ENCODE measurements at places on chromosomes 2 and 18.
A peak's percentile ranks its signal among the peaks of the same experiment; 100 is the strongest.

DNA sequence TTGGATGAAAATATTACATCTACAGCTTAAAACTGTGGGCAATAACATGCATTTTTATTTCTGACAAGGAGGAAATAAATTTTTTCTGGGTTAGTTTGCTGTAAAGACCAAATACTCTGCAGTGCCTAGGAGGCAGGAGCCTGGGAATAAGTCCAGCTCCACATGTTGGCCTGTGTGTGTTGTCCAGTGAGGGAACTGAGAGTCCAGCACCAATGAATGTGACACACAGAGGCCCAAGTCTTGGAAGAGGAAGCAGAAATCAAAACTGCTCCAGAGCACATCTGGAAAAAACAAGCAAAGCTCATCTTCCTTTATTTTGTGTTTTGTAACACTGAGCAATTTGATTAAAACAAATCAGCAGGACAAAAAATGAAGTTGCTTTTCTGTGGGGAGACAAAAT lies 63.1 kb upstream of the KLHL14 start:
- no peak for DNase-seq

DNA sequence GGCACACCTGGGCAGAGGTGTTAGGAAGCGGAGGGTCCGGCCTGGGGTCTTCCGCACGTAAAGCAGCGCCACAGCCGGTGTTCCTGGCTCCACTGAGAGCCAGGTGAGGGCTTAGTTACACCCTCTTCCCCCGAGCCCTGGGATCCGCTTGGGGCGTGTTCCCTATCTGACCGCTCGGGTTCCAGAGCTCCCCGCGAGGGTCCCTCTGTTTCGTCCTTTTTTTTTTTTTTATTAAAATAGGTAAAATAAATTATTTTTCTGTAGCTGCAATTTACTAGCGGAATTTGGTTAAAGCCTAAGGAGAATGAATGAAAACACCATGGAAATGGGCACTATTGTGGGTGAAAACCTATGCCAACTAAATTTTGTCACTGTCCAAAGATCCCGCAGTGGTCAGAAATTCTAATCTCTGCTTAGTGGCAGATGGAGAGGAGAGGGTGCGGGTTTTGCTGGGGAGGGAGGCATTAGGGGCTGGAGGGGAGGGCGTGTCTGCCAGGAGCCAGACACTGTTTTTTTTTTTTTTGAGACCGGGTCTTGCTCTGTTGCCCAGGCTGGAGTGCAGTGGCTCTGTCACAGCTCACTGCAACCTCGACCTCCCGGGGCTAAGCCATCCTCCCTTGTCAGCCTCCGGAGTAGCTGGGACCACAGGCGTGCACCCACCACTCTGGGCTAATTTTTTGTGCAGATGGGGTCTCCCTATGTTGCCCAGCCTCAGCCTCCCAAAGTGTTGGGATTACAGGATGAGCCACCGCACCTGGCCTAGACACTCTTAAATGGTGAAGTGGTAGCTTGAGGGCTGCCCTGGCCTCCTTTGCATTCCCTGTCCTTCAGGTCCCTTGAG lies 834 bp downstream of the PDCL3 start:
- DNase-seq, result peak; percentile 2

DNA sequence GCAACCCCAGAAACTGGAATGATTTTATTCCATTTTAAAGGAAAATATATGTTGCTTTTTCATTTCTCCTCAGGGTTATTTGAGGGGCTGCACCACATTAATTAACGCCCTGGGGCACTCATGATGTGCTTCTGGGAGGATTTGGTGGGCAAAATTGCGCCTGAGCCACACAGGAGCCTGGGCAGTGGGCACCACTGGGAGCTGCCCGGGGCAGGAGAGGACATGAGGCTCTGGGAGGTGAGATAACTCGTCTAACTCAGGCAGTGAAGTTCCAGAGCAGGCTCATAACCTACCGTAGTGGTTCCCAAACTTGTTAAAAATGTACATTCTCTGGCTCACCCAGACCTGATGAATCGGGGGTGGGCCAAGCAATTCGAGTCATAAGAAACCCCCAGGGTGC lies 68.3 kb downstream of the EDAR start:
- no peak for DNase-seq

- DNase-seq, result no peak
Observed at GRCh38 chr2:46486436-46486835, 7.1 kb downstream of the TMEM247 start.

DNA sequence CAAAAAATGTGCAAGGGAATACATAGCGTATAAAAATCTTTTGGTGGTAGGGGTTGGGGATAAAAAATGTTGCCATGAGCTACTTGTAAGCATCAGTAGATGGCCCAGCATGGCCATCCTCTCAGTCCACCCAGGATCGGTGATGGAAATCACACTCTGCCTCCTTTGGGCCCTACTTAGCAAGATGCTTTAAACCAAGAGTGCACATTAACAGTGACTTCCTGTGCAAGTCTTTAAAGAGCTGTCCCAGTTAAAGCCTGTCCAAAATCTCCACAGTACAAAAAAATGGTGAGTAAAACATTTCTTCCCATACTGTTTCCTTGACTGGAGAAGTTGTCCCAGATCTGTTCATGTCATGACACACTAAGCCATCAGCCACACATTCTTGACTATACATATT lies 18.0 kb downstream of the ANKRD44 start:
- no peak for DNase-seq

- DNase-seq, result peak; percentile 28
Observed at GRCh38 chr2:65554765-65555591, 122.6 kb upstream of the SPRED2 start.

DNA sequence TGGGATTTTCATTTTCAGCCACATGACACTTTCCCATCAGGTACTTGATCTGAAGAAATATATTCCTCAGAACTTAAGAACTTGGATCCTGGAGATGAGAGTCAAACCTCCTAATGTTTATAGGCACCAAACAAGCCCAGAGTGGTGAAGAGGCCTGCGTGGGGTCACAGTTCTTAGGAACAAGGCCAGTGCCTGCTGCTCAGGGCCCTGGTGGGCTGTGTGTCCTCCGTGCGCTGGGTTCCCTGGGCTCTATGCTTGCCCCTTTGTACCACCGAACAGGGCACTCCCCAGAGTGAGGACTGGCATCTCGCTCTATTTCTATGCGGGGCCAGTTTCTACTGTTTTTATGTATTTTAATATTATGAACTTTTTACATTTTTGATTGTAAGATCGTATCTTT lies 76.0 kb upstream of the RBM44 start:
- no peak for DNase-seq

DNA sequence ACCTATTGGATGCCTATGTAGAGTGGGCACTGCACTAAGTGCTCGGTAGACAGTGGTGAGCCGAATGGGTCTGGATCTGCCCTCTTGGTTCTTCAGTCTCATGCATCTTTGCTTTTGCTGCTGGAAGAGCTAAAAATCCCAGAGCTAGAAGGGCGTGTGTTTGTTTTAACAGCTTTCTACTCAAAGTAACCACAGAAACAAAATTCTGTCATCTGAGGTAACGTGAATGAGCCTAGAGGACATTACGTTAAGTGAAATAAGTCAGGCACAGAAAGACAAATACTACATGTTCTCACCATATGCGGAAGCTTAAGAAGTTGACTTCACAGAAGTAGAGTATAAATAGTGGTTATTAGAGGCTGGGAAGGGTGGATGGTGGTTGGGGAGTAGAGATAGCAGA lies 119.8 kb downstream of the PLB1 start:
- DNase-seq, result no peak

- peak; percentile 66 for DNase-seq
Observed at GRCh38 chr2:152396763-152397162, 61.8 kb downstream of the FMNL2 start.
